ENCODE measurements at places on chromosomes 3 and 15.

GRCh38 chr3:124934577-124934976 is at the start of gene MUC13:
TSS of gene MUC13 (minus strand) at chr3:124934751. CDS start at chr3:124934712, 39 bp downstream.
- no peaks in the 10 kb centered on the region for H3K36me3 ChIP-seq
- H3K4me1 ChIP-seq = no peaks in the 10 kb centered on the region
- H3K27ac ChIP-seq = no peak within 1 kb of the TSS
- H3K4me3 ChIP-seq = no peak within 1 kb of the TSS
- DNase-seq = no peak
- no peaks in the 10 kb centered on the region for H3K27me3 ChIP-seq

GRCh38 chr3:71652781-71653413 is 69.4 kb upstream of the FOXP1 start:
- no peak overlapping the region for H3K27ac ChIP-seq
- no peaks in the 10 kb centered on the region for H3K4me1 ChIP-seq

- H3K4me1 ChIP-seq = peaks cover 22% of the 10 kb centered on the region
- no peak for DNase-seq
- H3K27ac ChIP-seq = no peak overlapping the region
- no peaks in the 10 kb centered on the region for H3K36me3 ChIP-seq
- H3K4me3 ChIP-seq = no peak overlapping the region
Observed at GRCh38 chr3:72162649-72163184, 377.8 kb upstream of the PROK2 start.

DNA sequence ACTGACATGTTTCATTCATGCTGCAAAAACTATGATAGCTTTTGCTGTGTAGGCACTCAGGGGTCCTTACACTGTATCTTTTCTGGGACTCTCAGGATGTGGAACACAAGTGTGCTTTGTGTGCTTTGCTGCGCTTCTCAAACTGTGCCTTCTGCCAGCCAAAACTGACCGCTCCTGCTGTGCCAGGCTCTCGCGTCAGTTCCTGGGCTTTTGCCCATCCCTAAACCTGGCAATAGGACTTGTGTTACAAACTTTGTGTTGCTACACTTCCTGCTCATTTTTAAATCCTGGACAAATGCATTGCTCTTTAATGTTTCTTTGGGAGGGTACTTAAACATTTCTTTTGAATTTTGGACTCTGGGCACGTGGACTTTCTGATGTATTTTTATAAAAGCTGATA is 60.3 kb downstream of the DIPK2A start:
- no peaks in the 10 kb centered on the region for H3K27me3 ChIP-seq
- H3K4me3 ChIP-seq = no peak overlapping the region
- H3K36me3 ChIP-seq = no peaks in the 10 kb centered on the region
- no peak for DNase-seq
- H3K27ac ChIP-seq = no peak overlapping the region
- H3K4me1 ChIP-seq = no peaks in the 10 kb centered on the region

DNA sequence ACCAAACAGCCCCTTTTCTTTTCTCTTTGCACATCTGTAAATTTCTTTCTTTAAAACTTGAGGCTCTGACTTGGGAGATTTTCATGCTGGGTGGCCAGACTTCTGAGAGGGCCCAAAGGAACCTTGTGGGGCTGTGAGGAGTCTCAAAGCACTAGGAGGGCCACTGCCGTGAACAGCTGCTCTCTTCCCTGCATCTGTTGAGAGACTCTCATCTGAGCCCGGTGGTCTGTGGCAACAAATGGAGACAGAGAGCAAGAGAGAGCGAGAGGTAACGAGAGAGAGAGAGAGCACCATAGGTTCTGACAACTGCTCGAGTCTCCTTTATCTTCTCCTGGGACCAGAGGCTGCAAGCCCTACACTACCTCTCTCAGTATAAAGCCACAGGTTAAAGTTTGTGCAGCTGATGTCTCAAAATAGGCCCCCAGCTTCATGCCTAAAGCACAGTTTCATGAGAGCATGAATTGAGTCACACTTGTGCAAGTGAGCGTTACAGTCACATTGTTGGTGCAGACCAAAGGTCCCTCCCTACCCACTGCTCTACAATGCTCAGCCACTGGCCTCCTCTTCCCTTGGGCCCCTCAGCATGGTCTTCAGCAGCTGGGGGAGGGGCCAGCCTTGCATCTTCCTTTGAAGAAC is 60.7 kb downstream of the ZNF621 start:
- H3K36me3 ChIP-seq = no peaks in the 10 kb centered on the region
- no peak overlapping the region for H3K27ac ChIP-seq
- H3K27me3 ChIP-seq = no peaks in the 10 kb centered on the region
- no peaks in the 10 kb centered on the region for H3K4me1 ChIP-seq

GRCh38 chr3:49747792-49748480 is 24.2 kb upstream of the GMPPB start:
- no peak overlapping the region for H3K27ac ChIP-seq
- H3K36me3 ChIP-seq = peaks cover 23% of the 10 kb centered on the region
- no peaks in the 10 kb centered on the region for H3K27me3 ChIP-seq
- H3K4me1 ChIP-seq = no peaks in the 10 kb centered on the region

Measured in natural killer cell (primary cell).